ENCODE measurements at places on chromosomes 2 and 18.

GRCh38 chr2:216210701-216211540 lies 101.8 kb downstream of the XRCC5 start:
- no peak for DNase-seq

- DNase-seq: no peak
Measured at GRCh38 chr2:25098670-25099486, 57.0 kb downstream of the EFR3B start.

GRCh38 chr2:95208106-95208505 lies 785 bp downstream of the ZNF892 start:
- DNase-seq: no peak

GRCh38 chr2:56260415-56260814 lies 76.6 kb downstream of the CCDC85A start:
- peak; percentile 3 for DNase-seq

DNA sequence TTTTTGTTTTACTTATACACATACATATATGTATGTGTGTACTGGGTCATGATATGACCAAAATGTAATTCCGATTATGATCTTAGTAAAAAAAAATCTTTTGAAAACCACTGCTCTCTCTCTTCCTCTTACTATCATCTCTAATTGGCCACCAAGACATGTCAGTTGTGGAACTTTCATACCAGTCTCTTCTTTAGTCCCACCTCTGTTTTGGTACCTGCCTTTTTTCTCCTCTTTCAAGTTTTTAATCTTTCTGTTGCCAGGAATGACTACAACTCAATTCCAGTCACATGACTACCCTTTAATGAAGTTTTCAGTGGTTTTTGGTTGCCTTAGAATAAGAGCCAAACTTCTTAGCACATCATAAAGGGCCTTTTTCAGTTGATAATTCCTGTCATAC lies 17.1 kb downstream of the RBM44 start:
- no peak for DNase-seq

GRCh38 chr2:23286031-23286757 lies 98.8 kb upstream of the KLHL29 start:
- DNase-seq: no peak

DNA sequence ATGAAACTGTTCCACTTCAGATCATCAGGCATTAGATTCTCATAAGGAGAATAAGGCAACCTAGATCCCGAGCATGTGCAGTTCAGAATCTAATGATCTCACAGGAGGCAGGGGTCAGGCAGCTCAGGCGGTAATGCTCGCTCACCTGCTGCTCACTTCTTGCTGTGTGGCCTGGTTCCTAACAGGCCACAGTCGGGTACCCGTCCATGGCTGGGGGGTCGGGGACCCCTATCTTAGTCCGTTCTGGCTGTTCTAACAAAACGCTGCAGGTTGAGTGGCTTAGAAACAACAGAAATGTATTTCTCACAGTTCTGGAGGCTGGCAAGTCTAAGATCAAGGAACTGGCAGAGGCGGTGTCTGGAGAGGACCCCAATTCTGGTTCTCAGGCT lies 79.2 kb downstream of the ASB1 start:
- no peak for DNase-seq

DNA sequence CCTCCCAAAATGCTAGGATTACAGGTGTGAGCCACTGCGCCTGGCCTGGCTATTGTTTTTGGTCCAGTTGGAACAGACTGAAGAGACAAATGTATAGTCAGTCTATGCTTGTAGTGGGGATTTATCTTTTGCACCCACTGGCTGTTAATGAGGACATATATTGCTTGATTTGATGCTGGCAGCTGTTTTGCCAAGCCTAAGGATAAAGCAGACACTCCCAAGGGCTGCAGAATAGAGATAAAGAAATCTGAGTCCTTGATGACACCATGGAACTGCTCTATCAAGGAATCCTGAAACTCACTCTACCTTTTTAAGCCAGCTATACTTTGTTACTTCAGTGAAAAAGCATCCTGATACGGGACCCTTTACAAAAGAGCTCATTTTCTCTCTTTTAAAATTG lies 43.1 kb upstream of the ENOSF1 start:
- no peak for DNase-seq

GRCh38 chr18:6752202-6752860 lies 22.8 kb downstream of the ARHGAP28 start:
- peak; percentile 10 for DNase-seq

- no peak for DNase-seq
Measured at GRCh38 chr2:145764631-145765030, 1244.7 kb upstream of the ZEB2 start.

DNA sequence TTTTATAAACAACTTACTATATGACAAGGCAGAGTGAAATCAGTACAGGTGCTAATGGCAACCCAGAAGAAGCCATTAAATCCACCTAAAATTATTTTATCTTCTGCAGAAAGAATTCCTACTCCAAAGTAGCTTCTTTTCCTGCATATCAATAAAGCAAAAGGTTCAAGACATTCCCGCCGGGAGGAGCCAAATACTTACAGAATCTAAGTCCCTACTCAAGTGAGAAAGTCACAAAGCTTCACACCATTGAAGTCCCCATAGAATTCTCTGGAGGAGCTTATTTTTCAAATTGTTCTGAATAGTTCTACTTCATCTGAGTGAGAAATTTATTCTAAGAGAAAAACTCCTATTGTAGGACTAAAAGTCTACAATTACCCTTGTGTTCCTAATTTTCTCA lies 233.7 kb upstream of the HNRNPA3 start:
- no peak for DNase-seq

DNA sequence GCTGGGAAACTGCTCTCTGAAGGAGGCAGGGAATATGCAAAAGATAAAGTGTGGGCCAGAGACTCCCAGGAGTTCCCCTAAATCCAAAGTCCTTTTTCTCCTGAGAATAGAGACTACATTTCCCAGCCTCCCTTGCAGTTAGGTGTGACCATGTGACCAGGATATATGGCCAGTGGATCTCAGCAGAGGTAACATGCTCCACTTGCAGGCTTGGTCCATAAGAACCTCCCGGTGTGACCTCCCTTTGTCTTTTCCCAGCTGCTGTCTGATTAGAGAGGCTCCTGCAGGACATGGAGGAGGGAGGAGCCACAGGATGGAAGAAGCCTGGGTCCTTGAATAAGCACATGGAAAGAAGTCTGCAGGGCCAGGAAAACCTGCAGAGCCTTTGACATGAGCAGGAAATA lies 76.2 kb downstream of the TGFA start:
- DNase-seq: no peak

GRCh38 chr18:54116541-54117257 lies 107.8 kb downstream of the MBD2 start:
- no peak for DNase-seq

DNA sequence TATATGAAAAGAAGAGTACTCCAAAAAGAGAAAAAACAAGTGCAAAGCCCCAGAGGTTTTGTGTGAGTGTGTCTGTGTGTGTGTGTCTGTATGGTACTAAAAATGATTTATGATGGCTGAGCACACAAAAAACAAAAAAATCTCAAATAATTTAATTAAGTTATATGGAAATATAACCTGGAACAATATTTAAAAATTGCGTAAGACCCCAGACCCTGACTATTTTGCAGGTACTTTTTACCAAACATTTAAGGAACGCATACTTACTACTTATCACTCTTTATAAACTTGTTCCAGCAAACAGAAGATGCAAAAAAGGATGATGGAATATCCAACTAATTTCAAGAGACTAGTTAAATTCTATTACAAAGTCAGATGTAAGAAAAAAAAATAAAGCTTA lies 317.4 kb upstream of the KCNH7 start:
- DNase-seq: no peak

GRCh38 chr2:1125217-1125616 lies 174.6 kb downstream of the SNTG2 start:
- DNase-seq: no peak

DNA sequence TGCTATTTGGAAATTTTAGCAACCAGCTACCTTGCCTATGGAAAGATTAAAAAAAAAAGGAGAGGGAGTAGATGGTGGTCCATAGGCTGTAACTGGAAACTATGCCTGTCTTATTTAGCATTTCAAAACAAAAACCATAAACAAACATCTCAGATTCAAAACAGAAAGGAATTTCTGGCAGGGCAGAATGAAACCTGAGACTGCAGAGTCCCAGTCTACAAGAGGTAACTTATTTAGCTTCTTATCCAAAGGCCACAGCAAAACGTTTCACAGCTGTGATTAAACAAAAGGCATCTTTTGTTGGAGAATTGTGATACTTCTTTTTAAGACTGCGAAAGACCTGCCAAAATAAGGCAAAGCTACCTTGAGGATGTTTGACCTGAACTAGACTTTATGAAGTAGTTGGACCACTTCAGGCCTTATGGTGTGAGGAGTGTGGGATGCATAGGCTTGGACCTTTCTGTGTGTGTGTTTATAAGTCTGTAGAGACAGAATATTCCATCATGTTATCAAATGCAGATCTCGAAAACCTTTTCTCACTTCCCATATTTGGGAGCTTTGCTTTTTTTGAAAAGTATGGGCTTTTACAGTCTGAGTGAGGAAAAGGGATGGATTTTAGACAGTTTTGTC lies 11.0 kb downstream of the CRIM1 start:
- DNase-seq: no peak

- DNase-seq: peak; percentile 17
Measured at GRCh38 chr18:25299426-25300300, 52.3 kb downstream of the ZNF521 start.

- DNase-seq: no peak
Measured at GRCh38 chr18:3758531-3758930, 308.6 kb downstream of the TGIF1 start.

- no peak for DNase-seq
Measured at GRCh38 chr2:98545591-98545990, 62.7 kb downstream of the COA5 start.

DNA sequence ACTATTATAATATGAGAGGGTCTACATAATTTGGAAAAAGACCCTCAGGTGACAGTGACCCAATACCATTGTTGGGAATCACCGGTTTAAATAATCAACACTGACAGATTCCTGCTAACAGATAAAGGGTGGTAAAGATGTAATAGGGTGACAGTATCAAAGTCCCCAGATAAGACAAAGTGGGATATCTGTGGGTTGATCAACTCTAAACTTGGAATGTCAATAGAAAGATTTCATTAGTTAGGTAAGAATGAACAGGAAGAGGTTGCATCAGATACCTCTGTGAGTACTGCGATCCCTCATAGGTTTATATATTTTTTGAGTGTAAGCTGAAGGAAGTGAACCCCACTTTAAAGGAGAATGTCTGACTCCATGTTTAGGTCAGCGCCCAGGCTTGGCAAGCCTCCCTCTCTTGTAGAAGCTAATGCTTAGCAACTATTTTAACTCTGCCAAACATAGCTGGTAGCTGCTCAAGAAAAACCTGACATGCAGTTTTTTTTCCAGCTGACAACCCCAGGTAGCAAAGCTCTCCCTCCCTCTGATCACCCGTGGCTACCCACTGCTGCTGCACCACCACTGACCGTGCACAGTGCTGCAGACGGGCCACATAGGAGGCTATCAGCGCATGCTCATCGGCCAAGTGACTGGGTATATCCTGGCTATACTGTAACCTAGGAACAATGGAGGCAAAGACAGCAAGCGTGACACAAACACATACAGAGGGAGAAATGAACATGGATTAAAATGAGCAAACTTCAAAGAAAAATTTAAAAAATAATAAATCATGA lies 113.3 kb upstream of the DNMT3A start:
- no peak for DNase-seq

GRCh38 chr18:35756506-35757117 lies 175.1 kb downstream of the GALNT1 start:
- DNase-seq: peak; percentile 57

DNA sequence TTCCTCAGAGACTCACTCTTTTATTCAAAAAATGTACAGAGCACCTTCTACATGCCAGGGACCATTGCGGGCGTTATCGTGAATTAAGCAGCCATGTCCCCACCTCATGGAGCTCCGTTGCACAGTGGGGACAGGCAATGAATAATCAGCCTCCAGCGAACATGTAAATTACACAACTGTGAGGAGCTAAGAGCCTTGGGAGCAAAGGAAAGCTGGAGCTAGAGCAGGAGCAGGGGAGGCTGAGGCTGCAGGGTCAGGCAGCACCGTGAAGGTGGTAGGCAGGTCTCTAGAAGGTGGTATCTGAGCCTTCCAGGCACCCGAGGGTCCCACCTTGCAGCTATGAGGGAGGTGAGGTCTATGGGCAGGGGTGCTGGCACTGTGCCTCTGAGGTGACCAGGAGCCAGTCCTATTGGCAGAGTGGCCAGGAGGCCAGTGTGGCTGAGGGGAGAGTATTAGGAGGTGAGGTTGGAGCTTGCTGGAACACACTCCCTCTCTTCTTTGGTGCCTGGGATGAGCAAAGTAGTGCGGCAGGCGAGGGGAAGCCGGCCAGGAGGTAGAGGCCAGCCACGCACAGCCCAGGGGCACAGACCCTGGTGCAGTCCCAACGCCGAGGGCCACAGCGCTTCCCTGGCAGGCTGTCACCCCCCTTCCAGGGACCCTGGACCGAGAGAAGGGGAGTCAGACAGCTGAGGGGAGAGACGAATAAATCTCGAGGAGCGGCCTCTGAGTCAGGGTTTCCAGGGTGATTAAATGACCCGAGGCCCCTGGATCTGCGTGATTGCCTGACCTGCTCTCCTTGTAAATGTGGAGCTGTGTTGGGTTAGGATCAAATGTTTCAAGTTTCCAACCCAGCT lies 167.3 kb downstream of the SEPTIN10 start:
- DNase-seq: no peak

DNA sequence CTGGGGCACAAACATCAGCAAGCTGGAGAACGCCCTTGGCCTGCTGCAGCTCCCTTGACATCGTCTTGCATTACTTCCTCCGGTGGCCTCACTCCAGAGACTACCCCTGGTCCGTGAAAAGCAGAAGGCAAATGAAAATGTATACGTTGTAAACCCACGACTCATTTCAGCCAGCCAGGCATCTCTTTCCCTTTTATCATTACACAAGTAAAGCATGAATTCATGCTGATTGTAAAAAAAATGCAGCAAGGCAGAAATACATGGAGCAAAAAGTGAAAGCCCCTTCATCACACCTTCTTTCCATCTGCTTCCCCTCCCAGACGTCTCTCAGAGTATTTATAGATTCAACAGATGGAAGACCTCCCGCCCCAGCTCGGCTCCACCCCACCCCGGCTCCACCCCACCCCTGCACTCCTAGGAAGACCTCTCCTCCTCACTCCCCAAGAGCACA lies 41.6 kb upstream of the RALBP1 start:
- DNase-seq: no peak

- DNase-seq: no peak
Measured at GRCh38 chr2:225757248-225757647, 357.7 kb downstream of the NYAP2 start.

DNA sequence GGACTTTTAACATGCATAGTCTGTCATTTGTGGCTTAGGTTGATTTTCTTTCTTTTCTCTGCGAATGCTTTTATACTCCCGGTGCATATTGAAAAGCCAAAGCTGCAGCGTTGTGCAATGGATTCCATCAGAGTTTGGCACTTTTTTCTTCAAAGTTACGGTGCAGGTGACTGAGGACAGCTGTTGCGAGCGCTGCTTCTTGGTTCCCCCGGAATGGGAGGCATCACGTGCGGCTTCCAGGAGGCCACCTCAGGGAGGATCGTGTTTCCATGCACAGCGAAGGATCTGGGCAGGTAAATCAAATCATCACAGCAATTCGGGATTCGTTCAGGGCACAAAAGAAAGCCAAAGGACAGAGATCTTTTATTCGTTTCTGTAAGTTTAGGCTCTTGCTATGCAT lies 109.6 kb upstream of the ALKAL2 start:
- no peak for DNase-seq

GRCh38 chr2:241070361-241070760 lies 31.7 kb downstream of the MTERF4 start:
- no peak for DNase-seq

GRCh38 chr2:238810321-238810720 lies 37.6 kb upstream of the TWIST2 start:
- DNase-seq: no peak

GRCh38 chr2:226088366-226088674 lies 688.8 kb downstream of the NYAP2 start:
- DNase-seq: no peak

Measured in hepatic stellate cell (primary cell).